ENCODE measurements at places on chromosomes 12 and 14.

GRCh38 chr12:94753036-94753679 lies 102.8 kb upstream of the TMCC3 start:
- DNase-seq = no peak

GRCh38 chr14:85391892-85392291 lies 138.1 kb upstream of the FLRT2 start:
- DNase-seq = no peak

GRCh38 chr12:92665496-92665895 lies 37.3 kb upstream of the PLEKHG7 start:
- no peak for DNase-seq

DNA sequence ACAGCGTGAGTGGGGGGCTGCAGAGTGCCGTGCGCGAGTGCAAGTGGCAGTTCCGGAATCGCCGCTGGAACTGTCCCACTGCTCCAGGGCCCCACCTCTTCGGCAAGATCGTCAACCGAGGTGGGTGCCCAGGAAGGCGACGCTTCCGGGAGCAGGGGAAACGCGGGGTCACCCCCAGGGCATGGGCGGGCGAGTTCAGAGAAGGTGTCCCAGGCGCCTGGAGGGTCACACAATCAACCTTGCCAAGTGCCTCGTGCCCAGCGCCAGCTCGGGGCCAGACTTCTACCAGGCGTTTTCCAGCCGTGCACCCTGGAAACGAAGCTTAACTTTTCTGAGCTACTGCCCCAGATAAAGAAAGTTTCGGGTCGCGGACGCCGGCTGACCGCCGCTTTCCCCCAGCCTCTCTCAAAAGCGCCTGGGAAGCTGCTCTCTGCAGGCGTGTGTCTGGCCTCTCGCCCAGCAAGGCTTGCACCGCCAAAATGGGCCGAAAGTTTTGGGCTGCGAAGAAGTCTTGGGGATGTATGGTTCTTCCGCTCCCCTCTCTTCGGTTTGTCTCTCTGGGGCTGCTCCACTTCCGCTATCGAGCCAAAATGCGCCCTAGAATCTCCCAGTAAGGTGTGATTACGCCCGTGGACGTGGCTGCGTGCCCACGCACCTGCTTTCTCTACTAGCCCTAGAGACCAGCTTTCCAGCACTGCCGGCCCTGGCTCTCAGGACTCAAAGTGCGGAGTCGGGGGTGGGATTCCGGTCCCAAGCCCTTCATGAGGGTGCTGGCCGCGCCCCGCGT lies 1.7 kb downstream of the WNT1 start:
- DNase-seq = no peak

DNA sequence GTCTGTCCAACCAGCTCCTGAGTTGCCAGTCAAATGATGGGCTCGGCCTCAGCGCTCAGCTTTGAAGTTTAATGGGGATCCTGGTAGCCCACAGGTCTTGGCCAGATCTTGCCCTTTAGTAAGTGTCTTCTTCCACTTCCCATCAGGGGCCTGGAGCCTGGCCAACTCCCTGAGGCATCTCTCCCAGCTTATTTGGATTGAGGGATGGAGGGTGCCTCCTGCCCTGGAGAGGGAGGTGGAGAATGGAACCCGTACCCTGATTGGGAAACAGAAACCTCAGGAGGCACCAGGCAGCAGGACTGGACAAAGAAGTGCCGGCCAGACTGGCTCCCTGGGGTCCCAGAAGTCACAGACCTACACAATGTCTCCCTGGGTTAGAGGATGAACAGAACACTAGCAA lies 40.5 kb upstream of the LTBP2 start:
- no peak for DNase-seq

DNA sequence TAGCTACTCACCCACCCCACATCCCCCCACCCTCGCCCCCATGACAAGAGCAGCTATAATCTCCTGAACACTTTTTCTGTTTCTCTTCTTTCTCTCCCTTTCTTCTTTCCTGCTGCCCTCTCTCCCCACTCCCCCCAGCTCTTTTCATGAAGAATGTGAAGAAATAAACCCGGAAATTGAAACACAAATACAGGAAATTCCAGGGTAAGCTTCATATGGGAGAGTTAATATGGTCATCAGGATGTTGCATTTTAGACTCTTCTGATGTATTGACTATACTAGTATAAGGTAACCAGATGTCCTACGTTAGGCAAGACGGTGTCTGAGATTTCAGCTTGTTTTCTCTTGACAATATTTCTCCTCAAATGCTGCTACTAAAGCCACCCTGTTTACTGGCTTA lies 41.6 kb upstream of the LRIG3 start:
- no peak for DNase-seq

DNA sequence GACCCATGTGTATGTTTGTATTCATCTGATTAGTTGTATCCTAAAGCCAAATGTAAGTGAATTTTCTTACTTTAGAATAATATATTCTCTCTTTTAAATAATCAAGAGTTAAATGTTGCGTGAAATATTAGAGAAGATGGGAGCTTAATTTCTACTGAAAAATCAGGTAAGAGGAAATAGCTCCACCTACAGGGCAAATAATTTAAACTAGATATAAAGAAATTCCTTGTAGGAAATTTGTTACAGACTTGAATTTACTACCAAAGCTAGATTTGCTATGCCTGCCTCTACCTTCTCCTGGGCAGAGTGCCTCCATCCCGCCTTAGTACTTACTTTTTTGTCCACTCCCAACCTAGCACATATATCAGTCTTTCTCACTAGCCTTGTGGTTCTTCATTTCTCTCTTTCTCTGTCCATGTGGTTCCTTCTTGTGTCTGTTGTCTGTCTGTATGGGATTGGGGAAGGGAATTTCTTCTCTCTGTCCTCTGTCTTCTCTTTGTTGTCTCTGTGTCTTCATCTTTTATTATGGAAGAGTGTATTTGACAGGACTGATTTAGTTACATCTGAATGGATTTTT lies 44.7 kb downstream of the PALS1 start:
- DNase-seq = no peak

DNA sequence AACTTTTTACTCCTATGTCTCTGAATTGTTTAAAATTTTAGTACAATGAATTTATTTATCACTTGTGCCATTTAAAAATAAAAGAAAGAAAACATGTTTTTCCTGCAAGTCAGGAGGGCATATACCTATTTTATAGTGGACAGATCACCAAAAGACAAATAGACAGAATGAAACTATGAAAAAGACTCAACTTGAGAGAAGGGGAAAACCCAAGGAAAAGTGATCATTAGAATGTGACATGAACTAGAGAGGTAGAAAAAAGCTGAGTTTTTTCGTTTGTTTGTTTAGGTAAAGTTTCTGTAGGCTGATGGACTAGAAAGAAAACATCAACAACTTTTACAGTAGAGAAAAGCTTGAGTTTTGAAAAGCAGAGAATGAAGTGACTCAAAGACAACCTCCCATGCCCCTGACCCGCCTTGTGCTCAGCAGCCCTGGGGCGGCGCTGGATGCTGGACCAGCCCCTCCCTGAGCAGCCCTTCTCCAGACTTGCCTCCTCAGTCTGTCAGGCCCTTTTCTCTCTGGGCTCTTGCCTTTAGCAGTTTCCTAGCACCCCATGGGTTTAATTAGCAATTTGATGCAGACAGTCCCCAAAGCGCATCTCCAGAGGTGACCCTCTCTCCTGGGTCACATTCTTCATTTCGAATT lies 95.1 kb upstream of the ARID2 start:
- no peak for DNase-seq

DNA sequence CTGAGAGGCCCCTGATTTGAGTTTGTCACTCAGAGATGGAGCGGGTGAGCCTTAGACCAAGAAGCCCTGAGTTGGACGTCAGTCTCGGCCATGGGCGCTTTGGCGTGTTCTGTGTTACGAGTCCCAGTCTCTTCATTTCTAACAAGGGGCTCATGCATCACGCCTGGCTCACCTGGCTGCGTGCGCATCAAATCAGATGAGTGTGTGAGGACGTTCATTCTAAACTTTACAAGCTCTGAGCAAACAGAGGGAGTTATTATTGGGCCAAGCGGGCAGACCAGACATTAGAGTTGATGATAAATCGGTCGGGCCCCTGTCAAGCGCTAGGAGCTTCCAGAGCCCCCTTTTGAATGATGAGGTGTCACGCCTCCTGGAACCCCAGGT lies 117.2 kb downstream of the CALM1 start:
- DNase-seq = no peak

- no peak for DNase-seq
These were observed 424.2 kb downstream of the ETNK1 start for GRCh38 chr12:23049180-23049579.

- no peak for DNase-seq
These were observed 66.7 kb upstream of the STXBP6 start for GRCh38 chr14:25116607-25117006.

- DNase-seq = no peak
These were observed 4.7 kb upstream of the C1R start for GRCh38 chr12:7096979-7097378.

- no peak for DNase-seq
These were observed 76.6 kb downstream of the PTPRB start for GRCh38 chr12:70560671-70561070.

DNA sequence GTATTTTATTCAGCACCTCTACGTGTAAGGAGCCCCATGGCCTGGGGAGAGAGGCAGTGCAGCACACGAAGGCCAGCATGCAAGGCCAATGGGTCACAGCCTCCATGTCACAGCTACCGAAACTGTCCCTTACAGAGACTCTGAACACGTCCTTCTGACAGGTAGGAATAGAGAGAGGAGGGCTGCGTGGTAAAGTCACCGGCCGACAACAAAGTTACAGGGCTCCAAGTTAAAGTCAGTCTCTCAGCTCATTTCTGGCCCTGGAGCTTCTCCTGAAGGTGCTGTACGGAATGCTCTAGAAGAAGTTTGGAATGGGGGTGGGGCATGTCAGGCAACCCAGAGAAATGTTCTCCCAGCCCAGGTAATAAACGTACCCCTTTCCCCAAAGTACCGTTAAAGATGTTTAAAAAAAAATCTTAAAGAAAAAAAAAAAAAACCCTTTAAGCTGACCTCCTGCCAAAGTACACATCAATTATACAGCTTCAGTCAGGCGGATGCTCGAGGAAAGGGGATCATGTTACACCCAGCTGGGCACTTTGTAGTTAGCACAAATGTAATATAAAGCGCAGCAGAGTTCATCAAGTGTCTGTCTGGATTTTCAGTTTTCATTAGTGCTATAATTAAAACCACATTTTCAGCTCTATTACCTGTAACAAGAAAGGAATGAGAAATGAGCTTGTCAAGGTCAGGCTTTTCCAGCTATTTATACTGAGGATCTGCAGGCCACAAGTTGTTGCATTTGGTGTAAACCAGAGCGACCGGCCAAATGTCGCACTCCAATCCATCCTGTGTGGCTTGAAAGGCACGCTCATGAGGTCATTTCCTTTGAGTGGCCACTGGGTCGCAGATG lies 53.3 kb upstream of the CDKN3 start:
- DNase-seq = no peak

GRCh38 chr14:52063052-52063462 lies 5.8 kb downstream of the NID2 start:
- DNase-seq = no peak

DNA sequence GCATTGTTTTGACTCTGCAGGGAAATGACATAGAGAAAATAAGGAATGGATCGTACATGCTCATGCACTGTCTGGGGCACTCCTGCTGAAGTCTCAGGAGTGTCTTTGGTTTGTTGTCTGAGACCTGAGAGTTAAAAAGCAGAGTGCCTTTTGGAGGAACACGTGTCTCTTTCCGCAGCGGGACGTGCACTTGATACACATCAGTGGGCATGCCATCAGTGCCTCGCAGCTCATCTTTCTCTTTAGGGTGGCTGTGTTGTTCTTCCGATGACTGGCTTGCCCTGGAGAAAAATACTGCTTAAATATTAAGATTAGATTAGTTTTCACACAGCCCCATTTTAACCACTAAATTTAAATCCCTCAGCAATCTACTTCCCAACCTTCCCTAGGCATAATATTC lies 835.9 kb downstream of the DIO2 start:
- DNase-seq = no peak

- no peak for DNase-seq
These were observed 89.8 kb downstream of the FAR2 start for GRCh38 chr12:29238822-29239291.

- DNase-seq = no peak
These were observed 15.5 kb downstream of the SYT1 start for GRCh38 chr12:78880078-78880477.

- DNase-seq = no peak
These were observed 7.2 kb downstream of the LGALS3 start for GRCh38 chr14:55136241-55136640.

DNA sequence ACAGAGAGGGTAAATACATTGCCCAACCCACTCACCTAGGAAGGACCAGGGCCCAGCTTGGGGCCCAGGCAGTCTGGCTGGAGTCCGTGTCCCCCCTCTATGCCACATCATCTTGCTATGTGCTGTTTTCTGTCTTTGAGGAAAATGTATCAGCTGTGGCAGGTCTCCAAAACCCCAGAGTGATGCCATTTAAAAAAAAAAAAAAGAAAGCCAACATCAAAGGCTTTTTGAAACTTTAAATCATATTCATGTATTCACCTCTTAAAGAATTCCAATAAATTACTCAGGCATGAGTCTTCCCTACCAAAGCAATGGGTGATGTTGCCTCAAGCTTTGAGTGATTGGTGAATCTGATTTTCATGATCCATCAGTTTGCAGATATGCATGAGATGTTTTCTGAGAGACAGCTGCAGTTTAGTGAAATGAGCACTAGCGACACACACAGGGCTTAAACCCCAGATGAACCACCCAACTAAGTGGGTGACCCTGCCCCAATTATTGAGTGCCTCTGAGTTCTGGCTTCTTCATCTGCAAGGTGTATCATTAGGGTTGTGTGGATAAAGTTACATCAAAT lies 6.1 kb downstream of the KRT81 start:
- DNase-seq = no peak

DNA sequence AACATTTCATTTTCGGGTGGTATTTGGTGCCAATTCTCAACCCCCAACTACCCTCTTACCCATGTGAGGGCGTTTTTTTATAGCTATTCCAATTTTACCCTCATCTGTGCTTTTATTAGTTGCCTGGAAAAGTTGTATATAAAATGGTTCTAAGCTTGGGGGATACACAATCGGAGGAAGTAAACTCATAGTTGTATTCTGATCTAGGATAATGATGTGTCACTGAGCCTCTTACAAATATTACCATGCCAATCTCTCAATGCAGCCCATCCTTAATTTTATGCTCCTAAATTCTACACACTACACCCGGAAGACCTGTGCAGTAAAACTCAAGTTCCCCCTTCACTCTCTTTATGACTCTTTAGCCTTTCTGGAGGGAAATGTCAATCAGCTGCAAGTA lies 1206.5 kb upstream of the FLRT2 start:
- DNase-seq = no peak

GRCh38 chr12:67410246-67410645 lies 141.1 kb downstream of the CAND1 start:
- DNase-seq = no peak
